Central memory CD8-positive, alpha-beta T cell (primary cell): ENCODE measurements at places on chromosomes 7 and 10.

GRCh38 chr10:69456880-69457693, 5.8 kb downstream of the TSPAN15 start:
- DNase-seq: no peak

- no peak for DNase-seq
These were observed 127.8 kb downstream of the CUX1 start for GRCh38 chr7:101945034-101945758.

- no peak for DNase-seq
These were observed 115.3 kb upstream of the WDR11 start for GRCh38 chr10:120735773-120736371.

- DNase-seq: no peak
These were observed 30.8 kb downstream of the SCD start for GRCh38 chr10:100377830-100378229.

DNA sequence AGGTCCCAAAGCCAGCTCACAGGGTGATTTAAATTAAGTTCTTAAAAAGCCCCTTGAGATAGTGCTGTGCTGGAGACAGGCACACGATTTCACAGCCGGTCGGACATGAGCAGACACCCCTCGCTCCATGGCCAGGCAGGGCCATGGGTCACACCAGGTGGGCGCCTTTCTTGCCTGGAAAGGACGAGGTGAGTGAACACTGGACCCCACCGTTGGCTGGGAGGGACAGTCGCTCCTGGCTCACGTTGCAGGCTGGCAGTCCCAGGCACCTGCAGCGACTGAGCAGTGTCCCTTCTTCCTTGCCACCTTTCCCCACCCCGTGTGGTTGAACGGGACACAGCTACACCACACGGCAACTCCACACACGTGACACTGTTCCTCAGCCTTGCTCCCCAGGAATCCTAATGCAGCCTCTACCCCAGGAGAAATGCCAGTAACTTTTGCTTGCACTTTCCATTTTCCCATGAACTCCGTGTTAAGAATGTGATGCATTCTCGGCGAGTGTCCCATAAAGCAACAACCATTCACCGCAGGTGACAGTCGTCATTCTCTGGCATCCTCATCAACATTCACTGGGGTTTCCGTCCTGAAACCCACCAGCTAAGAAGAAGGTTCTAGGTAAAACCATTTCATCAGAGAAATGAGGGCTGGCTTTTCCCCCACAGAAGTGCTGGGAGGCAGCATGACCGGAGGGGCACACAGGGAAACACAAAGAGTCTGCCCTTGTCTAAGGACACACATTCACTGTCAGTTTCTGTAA, 217.4 kb downstream of the ZMYND11 start:
- DNase-seq: no peak

GRCh38 chr7:149690688-149691446, 82.5 kb downstream of the ZNF467 start:
- DNase-seq: no peak

GRCh38 chr7:20183086-20183485, 34.1 kb downstream of the MACC1 start:
- no peak for DNase-seq

DNA sequence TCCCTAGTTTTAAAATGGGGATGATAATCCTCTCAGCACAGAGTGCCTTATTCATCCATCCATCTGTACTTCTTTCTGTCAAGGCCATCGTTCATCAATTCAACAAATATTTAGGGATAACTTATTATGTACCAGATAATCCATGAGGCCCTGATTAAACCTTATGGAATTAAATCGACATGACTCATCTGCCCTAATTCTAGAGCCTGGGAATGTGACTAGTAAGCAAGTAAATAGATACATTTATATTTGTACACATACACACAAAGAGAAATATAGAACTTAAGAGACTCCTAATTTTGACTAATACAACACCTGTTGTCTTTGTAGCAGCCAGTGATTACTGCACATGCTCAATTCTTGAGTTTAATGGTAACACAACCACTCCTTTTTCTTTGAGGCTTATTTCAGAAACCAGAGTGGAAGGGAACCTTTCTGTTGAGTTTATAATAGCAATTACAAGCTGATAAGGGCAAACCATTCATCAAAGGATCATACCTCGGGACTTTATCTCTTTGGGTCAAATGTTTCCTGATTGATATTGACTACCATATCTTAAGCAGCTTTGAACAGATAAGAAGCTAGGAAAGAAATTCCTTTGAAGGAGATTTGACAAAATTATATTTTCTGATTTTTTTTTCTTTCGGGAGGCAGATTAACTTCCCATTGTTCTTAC, 122.7 kb downstream of the ARID5B start:
- DNase-seq: no peak

DNA sequence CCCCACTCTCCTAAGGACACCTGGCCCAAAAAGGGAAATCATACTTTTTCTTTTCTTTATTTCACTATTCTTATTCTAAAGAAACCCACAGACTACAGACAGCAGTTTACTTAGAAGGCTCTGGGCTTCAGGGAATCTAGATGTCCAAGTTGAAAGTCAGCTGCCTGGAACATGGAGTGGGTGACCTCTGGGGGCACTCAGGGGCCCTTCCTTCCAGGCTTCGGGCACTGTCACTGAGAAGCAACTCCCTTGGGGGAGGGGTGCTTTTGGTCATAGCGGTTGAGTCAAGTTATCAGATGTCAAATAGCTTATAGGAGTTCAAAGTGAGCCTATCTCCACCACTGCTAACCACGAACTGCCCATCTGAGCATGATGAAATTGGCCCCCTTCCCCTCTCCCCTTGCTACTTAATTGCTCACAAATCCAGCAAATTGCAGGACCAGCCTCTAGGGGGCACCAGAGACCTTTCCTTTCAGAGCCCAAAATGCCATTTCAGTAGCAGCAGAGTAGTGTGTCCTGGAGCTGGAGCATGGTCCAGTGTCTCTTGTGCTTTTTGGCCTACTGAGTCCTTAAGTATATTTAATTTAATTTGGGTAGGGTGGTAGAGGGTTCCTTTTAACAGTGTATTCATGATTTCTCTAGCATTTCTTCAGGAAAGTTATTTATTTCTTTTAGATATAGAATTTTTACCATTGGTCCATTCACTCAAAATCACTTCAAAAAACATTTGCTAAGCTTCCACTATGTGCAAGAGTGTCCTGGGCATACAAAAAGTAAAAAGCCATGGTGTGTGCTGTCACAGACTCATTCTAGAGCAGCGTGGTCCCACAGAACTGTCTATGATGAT, 463.8 kb downstream of the KCNMA1 start:
- peak; percentile 61 for DNase-seq

DNA sequence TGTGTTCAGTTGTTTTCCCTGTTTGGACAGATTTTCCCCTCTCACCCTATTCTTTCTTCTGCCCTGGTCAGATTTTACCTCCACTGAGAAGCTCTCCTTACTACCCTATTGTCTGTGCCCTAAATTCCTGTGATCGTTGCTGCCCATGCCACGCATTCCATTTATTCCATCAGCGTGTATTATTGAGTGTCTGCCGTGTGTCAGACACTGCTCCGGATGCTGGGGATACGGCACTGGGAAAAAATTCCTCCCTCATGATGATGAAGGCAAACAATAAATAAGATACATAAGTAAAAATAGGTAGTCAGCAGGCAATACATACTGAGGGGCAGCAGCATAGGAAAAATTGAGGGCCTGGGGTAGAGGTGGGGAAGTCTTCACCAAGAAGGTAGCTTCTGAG, 86.8 kb downstream of the FANK1 start:
- DNase-seq: no peak

GRCh38 chr7:47516386-47516785, 65.5 kb downstream of the TNS3 start:
- DNase-seq: no peak

GRCh38 chr10:77518241-77518909, 119.2 kb downstream of the KCNMA1 start:
- no peak for DNase-seq
